Stimulated activated CD4-positive, alpha-beta T cell treated with anti-CD3 and anti-CD28 coated beads, Interleukin-1b, Interleukin-23, amount 100 ng/mL, for 48 hours (primary cell): ENCODE measurements at places on chromosomes 6 and 20.

- no peak for DNase-seq
Observed at GRCh38 chr6:155408981-155409380, 46.7 kb downstream of the NOX3 start.

DNA sequence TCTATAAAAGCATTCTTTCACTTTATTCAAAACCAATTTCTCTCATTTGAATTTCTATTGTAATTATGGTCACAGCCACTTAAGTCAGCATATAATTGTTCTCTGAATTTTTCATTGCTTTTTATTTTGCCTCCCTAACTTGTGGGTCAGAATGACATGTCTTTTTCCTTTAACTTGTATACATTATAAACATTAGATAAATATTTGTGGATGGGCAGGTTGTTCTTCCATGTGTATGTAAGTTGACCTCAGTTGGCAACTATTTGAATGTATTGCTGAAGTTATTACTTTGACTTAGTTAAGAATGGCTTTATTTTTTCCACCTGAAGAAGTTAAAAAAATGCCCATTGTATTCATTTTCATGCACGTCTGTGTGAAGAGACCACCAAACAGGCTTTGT is 83.0 kb upstream of the MAP3K7 start:
- no peak for DNase-seq

- DNase-seq: no peak
Observed at GRCh38 chr20:62412194-62413024, 5.3 kb upstream of the CABLES2 start.

- no peak for DNase-seq
Observed at GRCh38 chr6:36967301-36967700, 12.8 kb downstream of the PI16 start.

DNA sequence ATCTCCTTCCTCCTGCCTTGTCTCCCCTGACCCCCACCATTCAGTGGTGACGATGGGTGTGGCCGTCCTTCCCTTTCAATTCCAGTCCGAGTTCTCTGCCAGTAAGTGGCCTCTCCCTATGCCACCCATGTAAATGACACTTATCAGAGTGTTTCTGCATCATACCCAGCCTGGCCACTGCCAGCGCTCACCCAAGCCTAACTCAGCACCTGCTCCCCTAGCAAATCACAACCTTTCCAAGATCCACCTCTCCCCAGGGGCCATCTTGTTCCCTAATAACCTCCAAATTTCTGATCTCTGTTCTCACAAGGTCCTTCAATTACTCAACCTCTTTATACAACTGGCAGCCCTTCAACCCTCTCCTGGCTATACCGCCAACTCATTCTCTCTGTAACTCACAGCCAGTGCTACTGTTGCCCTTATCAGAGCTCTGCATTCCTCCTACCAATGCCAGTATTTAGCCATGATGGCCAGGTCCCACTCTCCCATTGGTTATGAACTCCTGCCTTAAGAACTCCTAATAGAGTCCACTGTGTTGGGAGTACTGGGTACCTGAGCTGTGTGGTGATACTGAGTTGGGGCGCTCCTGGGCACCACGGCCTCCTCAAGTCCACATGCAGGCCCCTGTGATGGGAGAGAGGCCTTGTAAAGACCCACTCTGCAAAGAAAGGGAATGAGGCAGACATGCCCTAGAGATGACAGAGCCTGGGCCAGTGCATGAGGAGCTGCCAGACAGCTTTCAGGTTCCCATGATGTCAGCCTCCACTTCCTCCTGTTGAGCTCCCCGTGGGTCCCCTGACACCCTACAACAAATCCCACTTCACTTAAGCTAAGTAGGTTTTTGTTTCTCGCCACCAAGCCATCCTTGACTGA is 187.4 kb upstream of the RREB1 start:
- no peak for DNase-seq

DNA sequence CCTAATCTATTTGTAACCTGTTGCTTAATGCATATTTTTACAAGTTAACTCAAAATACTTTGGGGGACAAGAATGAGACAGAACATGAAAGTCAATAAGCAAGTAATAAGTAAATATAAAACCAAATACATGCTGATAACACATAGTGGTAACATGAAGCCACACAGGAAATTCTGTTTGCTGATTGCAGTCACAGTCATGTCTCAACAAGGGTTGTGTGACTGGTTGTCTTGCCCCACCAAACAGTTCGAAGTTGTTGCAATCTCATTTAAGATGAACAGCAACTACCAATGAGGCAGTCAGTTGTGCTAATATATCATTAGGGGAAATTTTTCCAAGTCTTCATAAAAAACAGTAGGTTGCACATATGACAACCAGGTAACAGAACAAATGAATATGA is 14.5 kb downstream of the CD24 start:
- no peak for DNase-seq
